ENCODE measurements at places on chromosomes 5 and 9. TPM values are rescaled to one million over a fixed set of nuclear protein-coding genes. Genes with fewer than 3 reads are reported as not detected.
A peak's percentile ranks its signal among the peaks of the same experiment; 100 is the strongest.

GRCh38 chr5:2755076-2755680, 3.7 kb upstream of the IRX2 start:
- DNase-seq, result peak; percentile 42

DNA sequence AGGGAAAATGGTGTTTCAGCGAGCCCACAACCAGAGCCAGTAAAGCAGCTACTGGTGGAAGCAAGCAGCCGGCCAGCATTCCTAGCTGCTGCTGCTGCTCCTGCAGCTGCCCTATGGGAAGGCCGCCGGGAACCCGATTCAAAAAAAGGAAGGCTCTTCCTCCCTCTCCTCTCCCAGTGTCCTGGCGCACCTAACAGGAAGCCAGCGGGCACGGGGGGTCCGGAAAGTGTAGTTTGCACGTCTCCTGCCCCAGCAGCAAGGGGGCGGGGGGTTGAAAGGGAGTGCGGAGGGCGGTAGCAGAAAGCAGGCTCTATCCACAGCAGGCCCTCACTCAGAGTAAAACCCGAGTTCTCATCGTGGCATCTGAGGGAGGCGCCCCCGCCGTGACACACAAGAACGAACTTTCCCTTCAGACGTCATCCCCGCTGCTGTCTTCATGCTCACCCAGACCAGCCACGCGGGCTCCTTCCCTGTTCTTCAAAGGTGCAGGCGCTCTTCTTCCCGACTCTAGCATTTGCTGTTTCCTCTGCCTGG, 16.5 kb downstream of the GRXCR2 start:
- peak; percentile 69 for DNase-seq

DNA sequence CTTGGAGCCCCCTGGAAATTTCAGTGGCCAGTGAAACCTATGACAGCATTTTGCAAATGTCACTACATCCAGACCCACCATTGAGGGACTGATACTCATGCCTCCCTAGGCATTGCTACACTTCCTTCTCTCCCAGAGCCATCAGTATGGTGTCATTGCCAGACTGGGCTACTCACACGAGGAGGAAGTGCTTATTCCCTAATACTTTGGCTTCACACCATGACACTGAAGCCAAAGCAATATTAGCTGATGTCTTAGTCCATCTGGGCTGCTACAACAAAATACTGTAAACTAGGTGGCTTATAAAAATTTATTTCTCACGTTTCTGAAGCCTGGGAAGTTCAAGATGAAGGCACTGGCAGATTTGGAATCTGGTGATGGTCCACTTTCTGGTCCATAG, 22.6 kb downstream of the TRPM3 start:
- no peak for DNase-seq

DNA sequence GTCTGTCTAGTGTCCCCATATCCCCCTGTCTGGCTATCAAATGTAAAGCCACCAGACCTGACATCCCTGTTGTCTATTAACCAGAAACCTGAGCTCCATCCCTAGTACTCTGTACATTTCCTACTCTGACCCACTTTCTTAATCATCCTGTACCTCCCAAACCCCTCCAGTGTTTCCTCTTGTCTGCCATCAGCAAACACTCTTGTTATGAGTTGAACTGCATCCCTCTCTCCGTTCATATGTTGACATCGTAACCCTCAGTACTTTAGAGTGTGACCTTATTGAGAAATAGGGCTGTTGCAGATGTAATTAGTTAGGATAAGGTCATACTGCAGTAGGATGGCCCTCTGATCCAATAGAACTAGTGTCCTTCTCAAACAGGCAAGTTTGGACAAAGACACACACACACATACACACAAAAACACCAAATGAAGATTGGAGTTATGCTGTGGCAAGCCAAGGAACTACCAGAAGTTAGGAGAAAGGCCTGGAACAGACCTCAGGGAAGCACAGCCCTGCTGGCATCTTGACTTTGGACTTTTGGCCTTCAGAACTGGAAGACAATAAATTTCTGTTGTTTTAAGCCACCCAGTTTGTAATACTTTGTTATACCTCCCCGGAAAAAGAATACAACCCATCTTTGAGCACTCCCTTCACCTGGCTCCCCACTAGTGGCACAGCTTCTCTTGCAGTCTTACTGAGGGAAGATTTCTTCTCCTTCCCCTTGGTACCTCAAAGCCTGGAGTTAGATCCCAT, 180.0 kb upstream of the PTGER4 start:
- DNase-seq, result no peak

DNA sequence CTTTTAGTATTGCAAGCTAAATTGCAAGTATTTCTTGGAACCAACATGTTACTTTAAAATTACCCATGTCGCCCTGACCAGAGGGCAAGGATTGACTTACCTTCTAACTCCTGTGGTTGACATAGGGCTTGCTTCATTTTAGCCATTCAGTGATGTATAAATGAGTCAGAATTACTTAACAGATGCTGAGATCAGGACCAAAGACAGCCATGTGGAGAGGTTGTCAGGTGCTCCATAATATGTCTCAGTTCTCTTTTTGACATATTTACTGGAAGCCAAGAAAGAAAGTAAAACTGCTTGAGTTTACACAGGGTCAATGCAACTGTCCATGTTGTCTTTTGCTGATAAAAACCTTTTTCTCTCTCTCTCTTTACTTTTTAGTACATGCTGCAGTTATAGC, 33.2 kb downstream of the F2RL2 start:
- DNase-seq, result no peak

DNA sequence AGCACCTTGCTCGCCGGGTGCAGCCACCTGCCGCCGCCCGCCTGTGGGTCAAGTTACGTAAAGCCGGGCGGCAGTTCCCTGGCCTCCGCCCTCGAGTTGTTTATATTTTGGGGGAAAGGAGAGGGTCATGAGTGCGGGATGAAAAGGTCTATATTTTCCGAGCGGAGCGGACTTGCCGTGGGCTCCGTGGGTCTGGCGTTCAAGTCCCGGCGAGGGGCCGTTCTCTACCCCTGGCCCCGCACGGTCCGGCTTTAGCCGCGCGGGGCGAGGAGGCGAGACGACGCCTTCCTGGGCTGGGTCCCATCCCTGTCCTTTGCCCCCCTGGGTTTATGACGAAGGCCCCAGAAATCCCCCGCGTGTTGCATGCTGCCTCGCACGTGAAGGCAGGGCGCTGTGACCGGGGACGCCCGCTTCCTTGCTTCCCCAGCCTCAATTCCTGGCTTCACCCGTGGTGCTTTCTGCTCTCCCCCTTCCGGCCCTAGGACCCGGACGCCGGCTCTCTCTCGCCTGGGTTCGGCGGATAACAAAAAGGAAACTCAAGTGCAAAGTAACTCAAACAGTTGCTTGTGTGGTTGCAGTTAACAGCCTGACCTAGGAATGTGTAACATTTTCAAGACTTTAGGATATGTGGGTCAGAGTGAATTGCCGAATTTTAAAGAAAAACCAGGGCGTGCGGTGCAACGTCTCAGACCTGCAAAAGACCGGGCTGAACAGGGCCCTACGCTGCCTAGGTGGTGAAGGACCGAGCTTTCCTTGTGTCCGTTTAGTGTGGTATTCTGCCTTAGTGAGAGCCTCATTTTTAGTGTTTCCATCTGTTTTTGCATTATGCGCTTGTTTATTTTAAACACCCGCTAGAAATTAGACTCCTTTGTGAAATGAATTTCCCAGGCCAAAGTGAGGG, 810 bp downstream of the VPS13A start:
- DNase-seq, result peak; percentile 47

GRCh38 chr5:7015586-7016256, 302.5 kb downstream of the TENT4A start:
- no peak for DNase-seq

- no peak for DNase-seq
These were observed 2045.9 kb upstream of the WWC1 start for GRCh38 chr5:166245556-166245955.

DNA sequence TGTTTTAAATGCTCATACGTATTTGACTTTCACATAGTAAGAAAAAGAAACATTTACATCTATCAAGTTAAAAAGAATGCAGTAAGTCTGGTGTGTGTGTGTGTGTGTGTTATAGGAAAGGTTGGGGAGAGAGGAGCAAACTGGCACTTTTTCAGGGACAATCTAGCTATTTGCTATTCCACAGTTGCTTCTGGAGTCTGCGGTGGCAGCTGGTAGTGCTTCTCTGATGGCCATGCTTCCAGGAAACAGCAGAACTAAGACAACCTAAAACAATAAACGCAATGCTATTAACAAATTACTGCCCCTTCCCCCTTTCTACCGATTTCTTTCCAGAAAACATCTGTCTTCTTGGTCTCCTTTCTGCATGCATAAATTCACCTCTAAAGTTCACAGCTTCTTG, 70.0 kb upstream of the CDH10 start:
- DNase-seq, result peak; percentile 39

GRCh38 chr9:112198646-112199045, 23.5 kb upstream of the SUSD1 start:
- no peak for DNase-seq

DNA sequence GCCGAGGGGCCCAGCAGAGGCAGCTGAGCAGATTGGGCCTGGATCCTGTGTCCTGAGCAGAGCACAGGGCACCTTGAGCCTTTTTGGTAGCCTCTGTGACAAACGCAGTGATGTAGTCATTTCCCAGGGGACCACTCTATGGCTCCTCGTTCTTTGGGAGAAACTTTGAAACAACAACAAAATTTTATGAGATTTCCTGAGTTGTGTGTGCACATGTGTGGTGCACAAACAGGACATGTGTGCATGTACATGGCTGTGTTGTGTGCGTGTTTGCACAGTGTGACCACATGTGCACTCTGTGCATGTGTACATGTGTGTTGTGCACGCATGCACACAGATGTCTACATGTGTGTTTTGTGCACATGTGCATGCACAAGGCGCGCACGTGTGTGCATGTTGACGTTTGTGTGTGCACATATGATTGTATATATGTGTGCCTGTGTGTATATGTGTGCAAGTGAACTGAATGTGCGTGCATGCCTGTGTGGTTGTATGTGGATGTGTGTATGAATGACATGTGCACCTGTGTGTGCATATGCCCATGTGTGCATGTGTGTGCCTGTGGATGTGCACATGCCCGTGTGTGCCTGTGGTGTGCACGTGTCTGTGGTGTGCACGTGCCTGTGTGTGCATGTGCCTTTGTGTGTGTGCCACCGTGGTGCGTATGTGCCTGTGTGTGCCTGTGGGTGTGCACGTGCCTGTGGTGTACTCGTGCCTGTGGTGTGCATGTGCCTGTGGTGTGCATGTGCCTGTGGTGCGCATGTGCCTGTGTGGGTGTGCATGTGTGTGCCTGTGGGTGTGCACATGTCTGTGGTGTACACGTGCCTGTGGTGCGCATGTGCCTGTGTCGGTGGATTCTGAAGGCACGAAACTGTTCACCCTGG, 221.6 kb downstream of the CACNA1B start:
- no peak for DNase-seq

ENHO gene
- total RNA-seq, result 0.55 TPM

NMUR2 gene
- not detected for total RNA-seq

BARX1 gene
- not detected for total RNA-seq

BRIX1 gene
- 22.4 TPM for total RNA-seq

HSPB3 gene
- not detected for total RNA-seq
